ENCODE measurements at places on chromosomes 1 and 21. TPM values are rescaled to one million over a fixed set of nuclear protein-coding genes. Genes with fewer than 3 reads are reported as not detected.

GRCh38 chr1:19133360-19133759, 76.7 kb downstream of the UBR4 start:
- DNase-seq = no peak

- no peak for DNase-seq
Measured at GRCh38 chr1:162633081-162633762, 958 bp downstream of the DDR2 start.

GRCh38 chr1:58901008-58901407, 117.2 kb upstream of the JUN start:
- DNase-seq = no peak

DNA sequence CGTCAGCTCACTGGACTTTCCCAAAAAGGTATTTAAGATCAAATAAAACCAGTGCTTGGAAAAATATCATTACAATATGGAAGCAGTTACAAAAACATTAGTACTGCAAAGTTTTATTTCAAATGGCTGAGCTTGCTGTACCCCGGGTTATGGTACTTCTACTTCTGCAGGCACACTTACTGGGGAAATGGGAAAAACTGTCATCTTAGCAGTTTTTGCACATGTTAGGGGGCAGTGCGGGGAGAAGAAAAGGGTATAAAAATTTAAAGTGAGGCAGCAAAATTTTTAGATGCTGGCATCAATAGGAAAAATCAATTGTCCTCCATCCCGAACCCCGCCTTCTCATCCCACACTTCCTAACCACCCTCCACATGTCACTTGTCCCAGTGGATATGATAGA, 133.4 kb downstream of the ATG4C start:
- no peak for DNase-seq

DNA sequence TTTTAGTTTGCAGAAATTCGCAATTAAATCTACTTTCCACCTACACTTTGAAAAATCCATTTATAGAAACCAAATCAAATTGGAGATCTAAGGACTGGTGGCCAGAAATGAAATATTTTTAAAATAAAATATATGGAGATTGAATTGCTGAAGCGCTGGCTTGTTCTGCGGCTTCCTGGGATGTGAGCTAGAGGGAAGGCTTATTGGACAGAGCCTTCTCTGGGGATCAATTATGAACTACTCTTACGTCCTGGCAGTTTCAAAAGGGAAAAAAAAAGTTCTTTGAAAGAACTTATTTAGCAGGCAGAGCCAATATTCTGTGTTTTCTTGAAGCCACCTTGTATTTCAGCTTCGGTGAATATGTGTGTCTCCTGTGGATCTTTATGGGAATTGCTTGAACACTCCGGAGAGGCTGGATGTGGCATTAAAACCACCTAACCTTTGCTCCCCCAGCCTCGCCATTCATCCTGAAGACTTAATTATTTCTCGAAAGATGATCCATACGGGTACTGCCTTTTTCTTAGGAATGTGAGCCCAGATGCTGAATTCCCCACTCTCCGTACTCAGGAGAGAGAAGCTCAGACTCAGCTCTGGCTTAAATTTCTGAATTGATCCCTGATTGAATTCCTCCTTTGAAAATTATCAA, 478.9 kb upstream of the VAMP3 start:
- DNase-seq = no peak

SLX9 gene
- polyA plus RNA-seq = 12.6 TPM

- no peak for DNase-seq
Measured at GRCh38 chr21:27817074-27817473, 850.2 kb upstream of the ADAMTS5 start.

All from renal cortex interstitium (tissue), 15 donors.